CD8-positive, alpha-beta memory T cell (primary cell): ENCODE measurements at places on chromosomes 5 and 9.

- DNase-seq = no peak
Observed at GRCh38 chr5:3122216-3122615, 370.7 kb upstream of the IRX2 start.

DNA sequence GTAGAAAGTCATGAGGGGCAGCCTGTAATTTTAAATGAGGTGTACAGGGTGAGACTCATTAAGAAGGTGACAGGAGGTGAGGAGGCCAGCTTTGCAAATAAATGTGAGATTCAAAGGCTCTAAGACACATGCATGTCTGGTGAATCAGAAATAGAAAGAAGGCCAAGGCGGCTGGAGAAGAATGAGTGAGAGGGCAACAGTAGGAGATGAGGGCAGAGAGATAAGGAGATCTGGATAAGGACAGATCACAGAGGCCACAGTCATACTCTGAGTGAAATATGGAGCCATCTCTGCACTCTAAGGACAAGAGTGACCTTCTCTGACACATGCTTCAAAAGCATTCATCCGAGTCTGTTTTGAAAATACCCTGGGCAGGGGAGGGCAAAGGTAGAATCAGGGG is 90.7 kb downstream of the RAD23B start:
- DNase-seq = no peak

DNA sequence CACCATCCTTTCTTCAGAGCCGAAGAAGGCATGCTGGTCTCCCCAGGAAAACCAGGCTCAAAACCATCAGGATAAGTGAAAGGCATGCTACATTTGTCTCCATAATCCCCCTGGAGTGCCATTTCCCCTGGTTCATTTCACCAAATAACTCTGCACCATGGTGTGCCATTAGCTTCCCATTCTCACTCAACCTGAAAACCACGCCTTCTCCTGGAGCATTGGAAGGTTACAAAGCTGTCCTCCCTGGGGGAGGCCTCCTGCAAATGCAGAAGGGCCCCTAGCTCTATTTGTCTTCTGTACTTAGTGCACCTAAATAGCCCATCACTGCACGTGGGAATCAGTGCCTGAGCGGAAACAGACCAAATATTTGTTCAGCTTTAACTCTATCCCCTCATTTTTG is 90.2 kb upstream of the ICE1 start:
- no peak for DNase-seq

DNA sequence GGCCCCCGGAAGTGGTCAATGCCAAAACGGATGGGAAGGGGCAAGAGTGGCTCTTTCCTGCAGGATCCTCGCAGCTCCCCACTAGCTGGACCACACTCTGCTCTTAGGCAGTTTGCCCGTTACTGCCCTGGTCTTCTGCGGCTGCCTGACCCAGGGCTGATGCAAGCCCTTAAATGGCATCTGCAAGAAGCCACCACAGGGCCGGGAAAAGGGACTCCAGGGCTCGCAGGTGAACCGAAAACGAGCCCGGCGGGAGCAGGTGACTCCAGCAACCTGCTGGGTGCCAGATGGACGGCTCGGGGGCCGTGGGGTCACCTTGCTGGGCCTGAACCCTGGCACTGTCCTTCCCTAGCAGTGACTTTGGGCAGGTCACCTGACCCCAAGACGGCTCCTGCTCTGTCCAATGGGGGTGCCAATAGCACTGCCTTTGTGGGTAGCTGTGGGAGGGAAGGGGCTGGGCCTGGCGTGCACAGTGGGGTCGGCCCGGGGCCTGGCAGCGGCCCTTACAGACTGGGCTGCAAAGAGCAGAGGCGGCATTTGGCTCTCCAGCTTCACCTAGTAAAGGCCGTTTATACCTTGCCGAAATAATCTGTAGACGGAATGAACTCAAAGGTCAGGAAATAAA is 1.3 kb downstream of the TMEM250 start:
- peak; percentile 11 for DNase-seq

DNA sequence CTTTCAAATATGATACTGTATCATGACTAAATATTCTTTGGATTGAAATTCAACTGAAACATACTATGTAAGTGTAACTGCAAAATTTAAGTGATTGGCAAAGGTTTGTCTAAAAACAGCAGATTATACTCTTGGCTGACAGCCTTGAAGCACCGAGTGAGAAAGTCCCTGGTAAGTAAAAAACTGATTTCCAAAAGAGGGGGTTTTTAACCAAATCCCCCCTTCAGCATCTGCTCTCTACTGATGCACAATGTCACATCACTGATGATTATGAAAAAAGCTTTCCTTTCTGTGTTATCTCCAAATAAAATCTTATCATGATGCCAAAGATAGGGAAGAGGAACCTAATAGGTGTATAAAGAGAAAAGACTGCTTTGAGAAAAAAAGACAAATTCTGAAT is 141.0 kb downstream of the MEF2C start:
- no peak for DNase-seq

GRCh38 chr9:88927510-88927909 is 63.8 kb upstream of the S1PR3 start:
- DNase-seq = no peak

DNA sequence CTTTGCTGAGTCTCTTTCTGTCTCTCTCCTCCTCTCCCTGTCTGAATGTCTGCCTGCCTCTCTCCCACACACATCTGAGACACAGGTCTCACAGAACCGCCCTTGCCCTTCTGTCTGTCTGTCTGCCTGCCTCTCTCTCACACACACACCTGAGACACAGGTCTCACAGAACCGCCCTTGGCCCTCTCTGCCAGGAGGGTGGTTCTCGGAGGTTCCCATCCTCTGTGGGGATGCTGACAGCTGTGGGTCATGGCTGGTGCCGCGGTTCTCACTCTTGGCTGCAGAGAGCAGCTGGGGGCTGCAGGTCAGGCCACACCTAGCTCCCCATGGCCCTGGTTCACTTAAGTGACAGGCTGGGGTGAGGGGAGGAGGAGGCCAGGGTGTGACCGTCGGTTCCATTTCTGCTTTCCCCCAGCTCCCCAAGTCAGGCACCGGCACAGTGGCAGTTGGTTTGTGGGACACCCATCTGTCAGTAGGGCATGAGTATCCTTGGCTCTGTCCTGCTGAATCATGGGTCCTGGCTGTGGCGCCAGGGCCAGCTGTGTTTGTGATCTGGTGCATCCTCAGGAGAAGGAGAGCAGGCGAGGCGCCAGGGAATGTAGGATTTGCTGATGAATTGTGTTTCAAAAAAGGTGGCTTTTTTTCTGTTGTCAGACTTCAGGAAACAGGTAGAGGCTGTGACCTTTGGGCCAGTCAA is 42.3 kb upstream of the CLPTM1L start:
- no peak for DNase-seq

GRCh38 chr9:91415290-91415689 is 8.3 kb downstream of the NFIL3 start:
- no peak for DNase-seq

- no peak for DNase-seq
Observed at GRCh38 chr9:111148052-111149017, 110.1 kb upstream of the LPAR1 start.

- DNase-seq = no peak
Observed at GRCh38 chr5:118220556-118221195, 767.7 kb downstream of the DTWD2 start.

DNA sequence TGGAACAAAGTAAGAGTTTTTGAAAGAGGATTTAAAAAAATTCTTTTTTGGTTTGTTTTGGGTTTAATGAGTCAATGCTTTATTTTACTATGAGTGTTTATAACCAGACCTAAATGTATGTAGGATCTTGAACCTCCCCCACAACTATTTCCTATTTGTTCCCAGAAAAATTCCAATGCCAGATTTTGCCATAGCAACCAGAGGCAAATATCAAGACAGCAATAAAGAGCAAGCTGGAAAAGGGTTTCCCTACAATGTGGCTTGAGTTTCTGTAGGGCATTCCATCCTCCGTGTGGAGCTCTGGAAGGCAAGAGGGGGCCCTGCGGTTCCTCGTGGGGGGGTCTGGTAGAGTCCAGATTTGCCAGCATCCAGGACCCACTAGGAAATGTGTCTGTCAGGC is 27.8 kb upstream of the GDNF start:
- no peak for DNase-seq

GRCh38 chr5:116492776-116493175 is 81.8 kb downstream of the SEMA6A start:
- DNase-seq = no peak

DNA sequence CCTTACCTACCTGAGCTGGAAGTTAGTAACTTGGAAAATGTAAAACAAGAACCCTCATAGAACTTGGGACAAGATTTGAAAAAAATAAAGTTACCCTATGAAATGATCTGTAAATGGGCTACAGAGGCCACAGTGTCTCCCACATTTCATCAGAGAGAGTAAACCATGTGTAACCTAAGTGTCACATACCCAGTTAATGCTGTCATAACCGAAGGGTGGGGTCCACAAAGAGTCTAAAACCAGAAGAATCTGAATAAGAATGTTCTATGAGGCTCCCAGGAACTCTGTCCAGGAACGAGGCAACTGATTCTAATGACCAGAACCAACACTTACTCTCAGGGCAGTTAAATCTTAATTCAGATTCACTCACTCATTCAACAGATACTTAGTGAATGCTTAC is 1.0 kb upstream of the FAM13B start:
- no peak for DNase-seq

GRCh38 chr5:11547730-11548129 is 356.5 kb downstream of the CTNND2 start:
- DNase-seq = no peak

GRCh38 chr9:27338527-27338903 is 41.6 kb upstream of the EQTN start:
- DNase-seq = no peak

DNA sequence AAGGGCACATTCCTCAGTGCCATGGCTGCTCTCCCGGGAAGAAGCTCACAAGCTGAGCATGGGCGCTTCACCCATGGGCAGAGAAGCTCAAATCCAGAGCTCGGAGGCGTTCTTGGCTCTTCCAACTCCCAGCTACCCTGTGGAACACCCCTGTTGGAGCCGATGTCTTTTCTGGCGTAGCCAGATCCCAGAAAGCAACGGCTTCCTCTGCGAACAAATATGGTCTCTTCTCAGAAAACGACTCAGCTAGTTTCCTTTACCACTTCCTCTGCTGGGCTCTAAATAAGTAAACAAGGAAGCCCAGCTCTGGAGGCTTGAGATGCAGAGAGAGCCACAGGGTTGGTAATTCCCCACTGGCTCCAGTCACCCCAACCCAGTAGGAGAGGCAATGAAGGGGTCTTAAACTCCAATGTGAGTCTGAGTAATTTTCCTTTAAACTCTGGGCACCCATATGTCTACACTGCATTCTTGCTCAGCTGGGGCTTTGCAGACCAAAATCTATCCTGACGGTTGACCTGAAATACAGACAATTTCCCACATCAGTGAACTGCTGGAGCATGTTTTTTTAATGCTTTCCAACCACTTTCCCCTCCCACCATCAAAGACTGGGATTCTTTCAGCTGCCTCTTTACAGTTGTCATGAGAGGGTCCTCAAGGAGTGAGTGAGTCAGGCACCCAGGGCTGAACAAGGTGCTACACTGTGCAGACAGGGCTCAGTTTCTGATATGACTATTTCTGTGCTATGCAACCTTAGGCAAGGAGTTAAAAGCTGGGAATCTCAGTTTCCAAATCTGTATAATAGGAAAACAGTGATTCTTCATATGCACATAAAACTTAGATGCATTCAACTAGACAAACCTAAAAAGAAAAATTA is at the start of gene LCP2:
LCP2 (minus strand) TSS at position 189 of the 874 bp plus-strand sequence; CDS start at position 23, 166 bp downstream.
- DNase-seq = peak; percentile 60

DNA sequence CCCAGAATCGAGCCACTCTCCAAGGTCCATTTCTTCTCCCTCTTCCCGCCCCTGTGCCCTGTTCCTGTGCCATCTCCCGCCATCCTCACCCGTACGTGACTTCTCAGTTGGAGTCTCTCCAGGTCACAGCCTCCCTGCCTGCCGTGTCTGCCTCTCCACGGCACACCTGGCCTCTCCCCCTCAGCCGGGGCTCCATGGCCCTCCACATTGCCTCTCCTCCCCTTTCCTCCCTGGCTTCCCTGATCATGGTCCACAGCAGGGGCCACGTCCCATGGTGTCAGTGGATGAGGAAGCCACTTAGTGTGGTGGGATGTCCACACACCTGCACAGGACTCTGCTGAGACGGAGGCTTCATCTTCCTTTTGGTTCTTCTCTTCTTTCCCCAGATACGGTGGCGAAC is 2.3 kb downstream of the PAEP start:
- no peak for DNase-seq

- DNase-seq = no peak
Observed at GRCh38 chr5:94784536-94785505, 166.4 kb downstream of the SLF1 start.

DNA sequence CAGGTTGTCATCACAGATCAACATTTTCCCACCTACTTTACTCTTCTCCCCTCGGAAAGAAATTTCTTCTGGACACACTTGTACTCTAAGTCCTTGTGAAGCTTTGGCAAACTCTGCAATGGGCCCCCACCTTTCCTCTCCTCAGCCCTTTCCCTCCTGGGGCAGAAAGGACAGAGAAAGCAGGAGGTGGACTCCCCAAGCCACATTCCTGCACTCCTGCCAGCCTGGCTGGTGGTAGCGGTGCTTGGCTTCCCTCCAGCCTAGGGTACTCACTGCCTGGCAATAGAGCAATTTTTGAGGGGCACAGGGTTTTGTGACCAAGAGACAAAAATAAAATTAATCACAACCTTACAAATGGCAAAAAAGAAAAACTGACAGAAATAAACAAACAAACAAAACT is 451.4 kb downstream of the ZSWIM6 start:
- DNase-seq = no peak

- no peak for DNase-seq
Observed at GRCh38 chr5:178249191-178249989, 16.8 kb upstream of the PHYKPL start.

GRCh38 chr9:27303219-27303618 is 6.3 kb upstream of the EQTN start:
- no peak for DNase-seq

GRCh38 chr9:125272697-125273096 is 11.1 kb downstream of the GAPVD1 start:
- no peak for DNase-seq
